ENCODE measurements at places on chromosomes 2 and 18.

DNA sequence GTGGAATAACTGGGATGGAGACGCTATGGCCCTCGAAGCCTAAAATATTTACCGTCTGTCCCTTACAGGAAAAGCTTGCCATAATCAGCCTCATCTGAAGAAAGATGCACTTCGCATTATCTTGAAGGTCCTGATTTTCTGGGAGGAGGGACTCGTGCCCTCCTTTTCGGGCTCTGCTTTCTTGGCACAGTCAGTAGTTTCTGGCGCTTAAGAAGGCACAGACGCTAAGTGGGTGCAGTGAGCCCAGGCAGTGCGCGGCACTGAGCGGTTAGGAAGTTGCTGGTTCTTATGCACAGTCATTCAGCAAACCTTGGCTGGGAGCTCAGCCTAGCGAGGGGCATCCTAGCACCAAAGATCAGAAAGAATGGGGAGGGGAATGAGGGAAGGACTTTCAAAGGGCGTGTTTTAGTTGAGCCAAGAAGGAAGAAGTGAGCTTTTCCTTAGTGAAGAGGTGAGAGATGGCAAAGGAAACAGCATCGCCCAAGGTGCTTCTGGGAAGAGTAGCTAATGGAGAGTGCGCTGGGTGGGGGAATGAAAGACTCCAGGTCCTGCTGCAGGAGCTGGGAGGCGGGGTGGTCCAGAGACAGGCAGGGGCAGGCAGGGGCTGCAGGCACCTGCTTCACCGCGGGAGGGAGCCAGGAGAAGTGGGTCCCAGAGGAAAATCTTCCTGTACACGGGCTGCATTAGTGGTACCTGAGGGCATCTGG lies 64.1 kb downstream of the ZCCHC2 start:
- DNase-seq: no peak

- no peak for DNase-seq
Measured at GRCh38 chr2:237765875-237766274, 32.7 kb upstream of the RBM44 start.

DNA sequence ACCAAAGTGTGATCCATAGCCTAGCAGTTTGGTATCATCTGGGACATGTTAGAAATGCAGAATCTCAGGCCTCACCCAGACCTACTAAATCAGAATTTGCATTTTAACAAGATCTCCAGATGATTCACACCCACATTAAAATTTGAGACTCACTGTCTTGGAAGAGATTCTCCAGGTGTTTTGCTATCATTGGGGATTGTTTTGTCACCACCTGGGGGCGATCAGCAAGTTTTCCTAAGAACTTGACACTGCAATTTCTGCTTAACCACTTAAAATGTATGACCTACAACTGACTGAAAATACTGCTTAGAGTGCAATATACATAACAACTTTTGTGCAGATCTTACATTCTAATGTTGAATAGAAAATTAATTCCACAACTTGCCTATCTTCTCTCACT lies 18.9 kb upstream of the ITGA4 start:
- no peak for DNase-seq

GRCh38 chr2:205680067-205680466 lies 2.2 kb upstream of the NRP2 start:
- DNase-seq: no peak

- DNase-seq: no peak
Measured at GRCh38 chr2:83782122-83782521, 677.0 kb downstream of the SUCLG1 start.

GRCh38 chr2:73938718-73939352 lies 12.2 kb downstream of the DGUOK start:
- no peak for DNase-seq

GRCh38 chr18:34991152-34991551 lies 50.1 kb upstream of the MAPRE2 start:
- DNase-seq: no peak

GRCh38 chr2:10271946-10272345 lies 30.8 kb upstream of the HPCAL1 start:
- DNase-seq: no peak

DNA sequence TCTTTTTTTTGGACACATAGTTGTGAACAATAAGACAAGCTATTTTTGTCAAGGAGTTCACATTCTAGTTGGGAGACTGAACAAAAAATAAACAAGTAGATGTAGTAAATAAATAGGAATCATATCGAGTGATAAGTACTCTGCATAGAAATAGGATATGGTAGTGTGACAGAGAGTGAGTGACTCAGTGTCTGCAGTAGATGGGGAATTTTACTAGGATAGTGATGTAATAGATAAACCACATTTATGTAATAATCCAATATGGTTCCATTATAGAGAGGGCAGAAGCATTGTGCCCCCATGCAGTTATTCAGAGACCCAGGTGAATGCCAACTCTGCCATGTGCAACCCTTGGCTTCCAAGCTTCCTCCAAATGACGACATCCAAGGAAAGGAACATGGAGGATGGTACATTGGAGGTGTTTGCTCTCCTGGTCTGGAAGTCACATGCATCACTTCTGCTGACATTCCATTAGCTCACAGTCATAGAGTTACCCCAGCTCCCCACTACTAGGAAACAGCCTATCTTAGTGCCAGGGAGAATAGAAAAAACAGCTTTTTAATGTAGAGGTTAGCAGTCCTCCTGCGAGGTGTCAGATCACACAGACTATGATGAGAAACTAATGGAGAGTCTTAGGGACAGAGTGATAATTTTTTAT lies 595.4 kb downstream of the NYAP2 start:
- no peak for DNase-seq

- no peak for DNase-seq
Measured at GRCh38 chr2:204434660-204435462, 110.4 kb upstream of the PARD3B start.

DNA sequence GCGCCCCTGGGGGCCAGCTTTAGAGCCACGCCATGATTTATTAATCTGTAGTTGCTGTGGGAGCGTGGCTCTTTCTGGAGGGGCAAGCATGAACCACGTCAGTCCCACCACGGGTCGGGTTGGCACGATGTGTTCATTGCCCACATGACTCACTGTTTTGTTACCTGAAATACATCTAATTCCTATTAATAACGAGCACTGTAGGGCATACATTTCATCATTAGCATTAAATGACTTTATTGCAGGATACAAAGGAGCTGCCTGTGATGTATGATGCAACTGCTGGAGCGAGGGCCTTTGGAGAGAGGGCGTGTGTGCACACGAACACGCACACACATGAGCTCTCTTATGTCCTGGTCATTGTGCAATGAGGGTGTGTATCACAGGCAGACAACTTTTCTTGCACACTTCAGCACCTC lies 127.0 kb downstream of the INHBB start:
- no peak for DNase-seq

GRCh38 chr18:54690198-54690597 lies 99.2 kb downstream of the DYNAP start:
- DNase-seq: no peak

DNA sequence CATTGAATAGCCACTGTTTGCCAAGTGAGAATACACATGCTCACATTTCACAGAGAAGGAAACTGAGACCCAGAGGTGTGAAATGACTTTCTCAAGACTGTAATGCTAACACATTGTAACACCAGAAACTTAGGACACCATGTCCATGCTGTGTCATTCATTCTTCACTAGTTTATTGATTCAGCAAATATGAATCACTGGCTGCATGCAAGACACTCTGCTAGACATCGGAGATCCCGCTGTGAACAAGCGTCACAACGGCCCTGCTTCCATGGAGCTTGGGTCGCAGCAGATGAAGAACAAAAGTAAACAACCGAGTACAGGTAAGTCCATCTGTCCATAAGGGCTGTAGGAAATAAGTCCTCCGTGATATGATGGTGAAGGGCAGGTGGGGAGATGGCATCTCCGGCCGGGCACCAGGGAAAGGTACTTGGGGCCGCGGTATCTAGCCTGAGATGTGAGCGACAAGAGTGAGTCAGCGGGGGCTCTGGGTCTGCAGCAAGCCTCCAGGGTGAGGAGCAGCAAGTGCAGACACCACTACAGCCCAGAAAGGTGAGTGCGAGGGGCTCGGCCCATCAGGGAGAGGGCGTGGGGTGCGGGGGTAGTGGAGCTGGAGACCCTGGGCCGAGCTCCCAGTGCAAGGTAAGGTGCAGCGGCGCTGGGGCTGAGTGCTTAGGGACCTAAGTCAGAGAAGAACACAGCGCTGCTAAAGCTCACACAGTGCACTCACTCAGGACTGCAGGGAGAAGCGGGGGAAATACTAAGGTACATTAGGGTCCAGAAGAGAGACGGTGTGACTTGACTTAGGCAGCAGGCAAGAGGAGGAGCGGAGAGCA lies 391.2 kb downstream of the FBXO15 start:
- DNase-seq: no peak

DNA sequence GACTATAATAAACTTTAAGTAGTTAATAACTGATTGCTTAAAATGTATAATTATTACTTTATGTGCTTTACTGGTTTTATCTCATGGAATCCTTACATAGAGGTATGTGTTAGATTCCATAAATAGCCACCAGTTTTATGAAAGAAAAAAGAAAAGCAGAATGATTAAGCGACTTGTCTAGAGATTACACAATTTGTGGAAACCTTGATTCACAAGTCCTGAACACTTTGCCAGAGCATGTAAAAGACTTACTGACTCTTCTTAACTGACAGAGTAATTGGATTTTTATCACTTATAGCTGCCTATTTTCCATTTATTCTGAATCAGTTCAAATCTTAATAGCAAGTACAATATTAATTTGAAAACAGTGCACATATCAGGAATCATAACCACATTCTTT lies 448.7 kb upstream of the NETO1 start:
- DNase-seq: no peak

DNA sequence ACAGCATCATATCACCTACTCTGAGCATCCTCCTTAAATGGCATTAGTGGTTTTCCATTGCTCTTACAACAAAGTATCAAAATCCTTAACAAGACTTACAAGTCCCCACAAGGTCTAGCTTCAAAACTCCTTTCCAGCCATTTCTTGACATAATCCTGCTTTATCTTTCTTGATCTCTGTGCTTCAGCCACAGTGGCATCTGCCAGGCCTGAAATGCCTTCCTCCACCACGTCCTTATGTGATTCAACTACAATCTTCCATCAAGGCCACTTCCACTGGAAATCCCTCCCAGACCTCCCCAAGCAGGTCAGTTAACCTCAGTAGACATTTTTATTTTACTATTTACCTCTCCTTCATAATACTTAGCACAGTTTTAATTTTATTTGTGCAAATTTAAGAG lies 83.8 kb upstream of the CCDC150 start:
- no peak for DNase-seq

DNA sequence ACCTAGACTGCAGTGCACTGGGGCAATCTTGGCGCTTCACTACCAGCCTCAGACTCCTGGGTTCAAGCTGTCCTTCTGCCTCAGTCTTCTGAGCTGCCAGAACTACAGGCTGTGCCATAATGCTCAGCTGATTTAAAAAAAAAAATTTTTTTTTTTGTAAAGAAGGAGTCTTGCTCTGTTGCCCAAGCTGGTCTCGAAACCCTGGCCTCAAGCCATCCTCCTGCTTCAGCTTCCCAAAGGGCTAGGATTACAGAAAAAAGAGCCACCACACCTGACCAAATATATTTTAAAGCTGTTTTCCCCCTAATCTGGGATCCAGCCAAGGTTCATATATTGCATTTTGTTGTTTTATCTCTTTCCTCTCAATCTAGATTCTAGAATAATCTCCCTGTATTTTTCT lies 82.2 kb downstream of the RAB31 start:
- no peak for DNase-seq

DNA sequence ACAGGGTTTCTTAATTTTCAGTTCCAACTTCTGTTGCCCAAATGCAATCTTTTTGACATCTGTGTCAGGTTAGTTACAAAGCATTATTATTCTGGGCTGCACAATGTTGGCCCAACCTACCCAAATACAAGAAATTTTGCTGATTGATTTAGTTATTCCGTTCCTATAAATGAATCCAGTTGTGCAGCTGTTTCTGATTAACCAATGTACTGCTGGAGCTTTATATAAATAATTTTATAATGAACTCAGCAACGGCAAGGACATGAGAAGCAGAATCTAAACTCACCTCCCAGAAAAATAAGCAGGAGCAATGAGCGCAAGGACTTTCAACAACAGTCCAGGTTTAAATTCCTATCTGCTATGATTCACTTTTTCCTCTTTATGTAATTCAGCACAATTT lies 76.3 kb upstream of the WIPF1 start:
- DNase-seq: peak; percentile 79

DNA sequence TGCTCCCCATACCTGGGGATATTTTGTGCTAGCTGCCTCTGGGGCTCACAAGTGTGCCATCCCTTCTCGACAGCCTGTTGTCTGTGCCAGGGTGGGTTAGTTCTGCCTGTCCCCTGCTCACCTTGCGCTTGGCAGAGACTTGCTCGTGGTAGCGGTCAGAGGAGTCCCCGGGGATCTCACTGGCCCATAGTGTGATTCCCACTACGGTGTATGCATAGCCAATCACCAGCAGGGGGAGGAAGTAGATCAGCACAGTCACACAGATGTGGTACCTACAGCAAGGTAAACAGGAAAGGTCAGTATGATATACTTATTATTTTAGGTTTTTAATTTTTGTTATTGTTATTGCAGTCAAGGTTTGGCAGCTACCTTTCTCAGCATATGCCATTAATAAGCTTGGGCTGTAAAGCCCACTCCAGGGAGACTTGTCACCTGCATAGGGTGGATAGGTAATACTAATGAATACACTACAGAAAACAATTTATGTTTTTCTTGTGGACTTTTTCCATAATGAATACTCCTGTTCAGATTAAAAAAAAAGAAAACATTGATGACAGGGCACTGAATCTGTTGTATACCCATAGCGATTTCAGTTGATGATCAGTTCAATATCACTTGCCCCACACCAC lies 95.2 kb downstream of the POLE4 start:
- DNase-seq: no peak

DNA sequence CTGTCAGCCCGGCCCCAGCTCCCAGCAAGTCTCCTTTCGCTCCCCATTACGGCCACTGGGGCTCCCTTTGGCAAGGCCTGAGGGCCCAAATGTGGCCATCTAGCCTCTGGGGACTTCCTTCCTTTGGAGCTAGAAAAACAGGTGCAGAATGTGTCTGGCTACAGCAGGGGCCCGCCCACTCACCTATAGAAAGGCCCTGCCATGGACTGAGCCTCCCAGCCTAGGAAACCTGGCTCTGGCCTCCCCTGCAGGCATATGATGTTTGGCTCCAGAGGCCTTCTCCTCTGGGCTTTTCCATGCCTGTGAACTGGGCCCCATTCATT lies 55.3 kb upstream of the ALPP start:
- DNase-seq: no peak

DNA sequence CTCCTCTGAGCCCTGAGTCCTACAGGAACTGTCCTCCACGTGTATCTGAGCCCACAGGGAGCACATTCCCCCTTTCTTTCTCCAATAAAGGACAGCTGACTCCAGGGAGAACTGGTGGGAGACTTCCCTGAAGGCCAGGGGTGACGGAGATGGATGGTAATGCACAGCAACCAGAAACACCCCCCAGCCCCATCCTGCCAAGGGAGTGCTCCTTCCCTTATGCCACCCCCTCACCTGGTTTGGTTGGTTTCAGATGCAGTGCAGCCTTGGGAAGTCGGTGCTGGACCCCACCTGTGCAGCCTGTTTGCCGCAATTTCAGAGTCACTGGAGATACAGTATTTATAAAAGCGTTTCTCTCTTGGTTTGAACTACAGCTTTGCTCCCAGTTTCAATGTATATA lies 24.0 kb downstream of the GPR55 start:
- DNase-seq: no peak
